ENCODE measurements at places on chromosomes 7 and 10.
A peak's percentile ranks its signal among the peaks of the same experiment; 100 is the strongest.

GRCh38 chr10:14261336-14261735 lies 69.4 kb downstream of the FRMD4A start:
- DNase-seq, result no peak

DNA sequence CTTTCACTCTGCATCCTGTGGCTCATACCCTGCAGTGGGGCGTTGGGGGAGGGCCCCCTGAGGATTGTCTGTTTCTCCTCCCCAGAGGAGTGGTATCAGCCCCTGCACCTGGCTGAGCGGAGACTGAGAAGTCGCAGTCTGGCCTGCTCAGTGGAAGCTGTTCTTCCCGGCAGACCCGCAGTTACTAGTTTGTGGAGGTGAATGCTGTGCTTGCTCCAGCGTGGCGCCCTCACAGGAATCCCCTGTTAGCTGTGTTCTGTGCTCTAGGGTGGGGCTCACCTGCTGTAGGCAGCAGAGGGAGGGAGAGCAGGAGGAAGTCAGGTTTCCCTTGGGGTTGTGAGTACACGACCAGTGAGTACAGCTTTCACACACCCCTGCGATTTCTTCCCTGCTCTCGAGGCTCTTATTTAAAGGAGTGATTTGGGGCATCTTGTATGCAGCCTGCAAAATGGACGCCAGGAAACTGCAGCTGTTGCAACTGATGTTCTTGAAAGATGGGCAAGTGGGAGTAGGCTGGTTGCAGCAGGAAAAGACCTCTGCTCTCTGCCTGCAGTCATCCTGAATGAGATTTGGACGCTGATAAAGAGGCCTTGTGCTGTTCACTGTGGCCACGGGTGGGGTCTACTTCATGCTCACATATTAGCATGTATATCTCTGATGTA lies 66.4 kb downstream of the HK1 start:
- DNase-seq, result no peak

GRCh38 chr7:78476851-78477405 lies 678.4 kb downstream of the PHTF2 start:
- no peak for DNase-seq

DNA sequence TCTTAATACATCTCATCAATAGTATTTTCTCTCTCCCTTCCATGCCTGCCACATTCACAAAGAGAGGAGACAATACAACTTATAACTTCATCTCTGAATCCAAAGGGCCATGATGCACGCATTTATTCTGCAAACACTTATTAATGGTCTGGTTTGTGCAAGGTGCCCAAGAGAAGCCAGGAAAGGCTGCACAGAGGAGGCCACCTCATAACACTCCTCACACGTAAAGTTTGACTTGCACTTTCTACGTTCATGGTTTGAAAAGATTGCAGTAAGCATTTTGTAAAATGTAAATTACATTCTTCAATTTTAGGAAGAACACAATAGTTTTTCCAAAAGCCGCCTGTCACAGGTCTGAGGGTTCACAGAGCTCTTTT lies 1.2 kb upstream of the PALS2 start:
- DNase-seq, result no peak

DNA sequence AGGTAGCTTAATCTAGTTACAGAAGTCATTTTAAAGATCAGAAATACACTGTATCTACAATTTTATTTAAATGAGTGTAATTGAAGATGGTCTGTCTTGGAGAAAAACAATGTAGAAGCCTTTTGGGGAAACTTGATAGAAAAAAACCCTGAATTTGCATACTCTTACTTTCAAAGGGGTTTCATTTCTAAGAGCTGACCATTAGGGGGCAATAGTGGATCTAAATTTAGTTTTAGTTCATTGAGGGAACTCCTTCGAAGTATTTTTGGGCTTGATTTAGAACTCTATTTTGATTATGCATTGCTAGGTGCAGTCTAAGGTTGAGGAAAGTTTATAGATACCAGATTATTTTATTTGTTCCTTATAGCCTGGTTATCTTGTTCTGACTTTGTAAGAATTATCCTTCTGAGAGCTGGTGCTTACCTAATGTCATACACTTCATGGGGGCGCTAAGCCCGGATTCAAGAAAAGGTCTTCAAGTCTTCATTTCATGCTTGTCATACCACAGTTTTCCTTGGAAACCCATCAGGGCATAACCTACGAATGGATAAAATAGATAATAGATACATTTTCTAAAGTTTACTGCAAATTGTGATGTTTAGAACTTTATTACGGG lies 69.1 kb upstream of the MXI1 start:
- no peak for DNase-seq

DNA sequence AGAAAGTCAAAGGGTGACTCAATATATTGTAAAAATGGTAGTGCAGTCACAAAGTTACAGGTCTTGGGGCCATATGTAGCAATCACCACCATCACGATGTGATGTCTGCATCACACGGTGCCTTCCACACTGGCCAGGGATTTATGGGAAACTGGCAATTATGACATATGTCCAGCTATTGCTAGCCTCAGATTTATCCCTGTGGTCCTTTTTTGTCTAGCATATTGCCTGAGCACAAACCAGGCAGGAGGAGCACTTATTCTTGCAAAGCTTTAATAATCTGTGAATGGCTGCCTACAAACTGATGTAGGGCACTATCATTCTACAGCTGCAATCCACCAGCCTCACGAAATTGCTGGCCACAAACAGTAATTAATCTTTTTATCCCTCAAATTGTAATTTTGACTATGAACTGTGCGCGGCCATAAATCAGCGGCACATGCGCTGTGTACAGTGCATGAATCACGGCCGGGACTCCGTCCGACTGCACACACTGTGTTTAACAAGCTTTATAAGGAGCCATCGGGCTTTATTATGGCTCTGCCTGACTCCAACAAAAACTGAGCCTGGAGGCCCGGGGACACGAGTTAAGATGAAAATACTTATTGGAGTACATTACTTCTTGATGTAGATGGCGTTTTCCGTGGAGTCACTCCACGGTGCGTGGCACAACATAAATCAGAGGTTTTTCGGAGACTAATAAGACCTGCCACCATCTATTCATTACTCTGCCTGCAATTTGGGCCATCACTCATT lies 115.2 kb downstream of the EBF3 start:
- DNase-seq, result no peak

GRCh38 chr7:151176401-151176800 lies 8.9 kb upstream of the GBX1 start:
- no peak for DNase-seq

DNA sequence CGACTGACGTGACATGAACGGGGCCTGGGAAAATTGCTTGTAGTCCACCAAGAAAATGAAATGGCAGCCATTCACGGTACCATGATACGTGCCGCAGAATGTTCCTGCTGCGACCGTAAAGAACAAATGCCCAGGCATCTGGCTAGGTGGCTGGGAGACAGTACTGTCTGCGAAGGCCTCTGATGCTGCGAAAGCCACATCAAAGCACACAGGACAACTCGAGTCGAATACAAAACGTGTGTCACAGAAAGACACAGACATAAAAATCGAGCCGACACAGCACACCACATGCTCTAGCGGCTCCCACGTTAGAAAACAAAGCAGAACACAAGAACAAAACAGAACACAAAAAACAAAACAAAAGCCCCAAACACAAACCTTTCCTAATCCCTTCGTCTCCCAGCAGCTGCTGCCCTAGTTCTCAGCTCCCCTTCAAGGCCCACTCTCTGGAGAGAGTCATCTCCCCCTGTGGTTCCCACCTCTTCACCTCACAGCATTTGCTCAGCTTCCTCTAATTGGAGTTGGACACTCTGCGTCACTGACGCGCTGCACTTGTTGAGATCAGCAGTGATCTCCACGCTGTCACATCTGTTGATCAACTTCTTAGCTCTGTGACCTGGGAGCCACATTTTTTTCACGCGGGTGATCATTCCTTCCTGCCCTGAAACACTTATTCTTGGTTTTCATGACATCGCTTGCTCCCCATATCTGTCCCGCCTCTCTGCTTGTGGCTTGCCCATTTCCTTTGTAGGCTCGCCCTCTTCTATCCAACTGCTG lies 112.2 kb downstream of the CLEC2L start:
- DNase-seq, result peak; percentile 67

- no peak for DNase-seq
Measured at GRCh38 chr7:78970440-78970916, 483.0 kb downstream of the MAGI2 start.

DNA sequence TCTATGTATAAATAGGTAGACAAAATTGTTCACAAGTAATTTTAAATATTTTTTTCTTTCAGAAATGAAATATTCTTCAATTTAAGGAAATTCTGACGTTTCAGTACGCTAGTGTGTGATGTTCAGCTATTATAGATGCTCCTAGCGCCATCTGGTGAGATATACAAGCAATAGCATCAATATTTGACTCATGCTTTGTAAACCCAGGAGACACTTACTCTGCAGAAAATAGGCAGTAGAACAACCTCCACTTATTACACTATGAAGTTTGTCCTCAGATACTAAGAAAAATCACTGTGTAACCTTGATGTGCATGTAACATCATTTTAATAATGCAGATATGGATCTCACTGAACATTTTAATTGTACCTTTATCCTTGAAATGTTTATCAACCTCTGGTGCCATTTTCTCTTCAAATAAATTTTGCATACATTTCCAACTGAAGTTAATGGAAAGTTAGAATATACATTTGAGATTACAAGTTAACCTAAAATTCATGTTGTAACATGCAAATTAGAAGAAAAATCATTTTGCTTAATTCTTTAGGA lies 151.5 kb upstream of the FAM3C start:
- no peak for DNase-seq

- no peak for DNase-seq
Measured at GRCh38 chr10:129788215-129788614, 175.9 kb downstream of the EBF3 start.

DNA sequence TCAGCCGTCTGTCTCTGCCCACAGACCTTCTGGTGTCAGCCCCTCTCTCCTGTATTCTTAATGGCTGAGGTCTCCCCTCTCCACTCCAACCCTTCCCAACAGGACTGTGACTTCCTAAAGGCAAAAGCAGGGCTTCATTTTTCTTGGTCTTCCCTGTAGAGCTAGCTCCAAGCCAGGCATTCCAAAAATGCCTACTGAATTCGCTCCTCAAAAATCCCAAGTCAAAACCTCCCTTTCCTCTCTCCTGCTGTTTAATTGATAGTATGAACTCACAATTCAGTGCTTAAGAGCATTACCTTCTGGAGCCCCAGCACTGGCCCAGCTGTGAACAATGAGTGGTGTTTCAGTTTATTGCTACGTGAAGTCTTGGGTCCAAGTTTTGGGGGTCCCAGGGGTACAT lies 628.4 kb downstream of the PARD3 start:
- DNase-seq, result no peak

- DNase-seq, result no peak
Measured at GRCh38 chr10:33453081-33454025, 118.9 kb upstream of the NRP1 start.

DNA sequence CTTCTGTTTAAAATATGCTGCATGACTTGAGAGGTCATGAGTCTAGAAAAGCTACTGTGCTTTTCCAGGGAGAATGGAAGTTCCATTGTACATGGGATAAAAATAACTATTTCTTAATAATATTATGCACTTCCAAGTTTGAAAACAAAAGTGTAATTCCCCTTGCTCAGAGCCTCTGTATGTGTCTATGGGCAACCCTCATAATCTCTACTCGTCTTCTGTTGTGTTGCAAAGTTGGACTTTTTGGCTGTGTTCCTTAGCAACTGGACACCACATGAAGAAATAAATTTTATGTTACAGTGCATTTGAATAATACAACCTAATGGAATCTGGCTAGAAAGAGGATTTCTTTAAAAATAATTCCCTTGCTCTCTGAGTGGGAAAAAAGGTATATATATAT lies 242.6 kb downstream of the TWIST1 start:
- no peak for DNase-seq

- DNase-seq, result no peak
Measured at GRCh38 chr10:78190051-78190825, 156.6 kb downstream of the RPS24 start.

DNA sequence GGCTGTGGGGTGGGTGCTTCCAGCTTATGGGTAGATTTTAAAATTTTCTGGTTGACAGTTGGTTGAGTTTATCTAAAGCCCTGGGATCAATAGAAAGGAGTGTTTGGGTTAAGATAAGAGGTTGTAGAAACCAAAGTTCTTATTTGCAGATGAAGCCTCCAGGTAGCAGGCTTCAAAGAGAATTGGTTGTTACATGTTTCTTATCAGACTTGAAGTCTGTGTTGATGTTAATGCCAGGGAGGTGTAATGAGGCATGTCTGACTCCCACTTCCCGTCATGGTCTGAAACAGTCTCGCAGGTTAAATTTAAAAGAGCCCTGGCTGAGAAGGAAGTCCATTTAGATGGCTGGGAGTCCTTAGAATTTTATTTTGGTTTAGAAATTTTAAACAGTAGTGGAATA lies 165.2 kb upstream of the TMEM72 start:
- no peak for DNase-seq

DNA sequence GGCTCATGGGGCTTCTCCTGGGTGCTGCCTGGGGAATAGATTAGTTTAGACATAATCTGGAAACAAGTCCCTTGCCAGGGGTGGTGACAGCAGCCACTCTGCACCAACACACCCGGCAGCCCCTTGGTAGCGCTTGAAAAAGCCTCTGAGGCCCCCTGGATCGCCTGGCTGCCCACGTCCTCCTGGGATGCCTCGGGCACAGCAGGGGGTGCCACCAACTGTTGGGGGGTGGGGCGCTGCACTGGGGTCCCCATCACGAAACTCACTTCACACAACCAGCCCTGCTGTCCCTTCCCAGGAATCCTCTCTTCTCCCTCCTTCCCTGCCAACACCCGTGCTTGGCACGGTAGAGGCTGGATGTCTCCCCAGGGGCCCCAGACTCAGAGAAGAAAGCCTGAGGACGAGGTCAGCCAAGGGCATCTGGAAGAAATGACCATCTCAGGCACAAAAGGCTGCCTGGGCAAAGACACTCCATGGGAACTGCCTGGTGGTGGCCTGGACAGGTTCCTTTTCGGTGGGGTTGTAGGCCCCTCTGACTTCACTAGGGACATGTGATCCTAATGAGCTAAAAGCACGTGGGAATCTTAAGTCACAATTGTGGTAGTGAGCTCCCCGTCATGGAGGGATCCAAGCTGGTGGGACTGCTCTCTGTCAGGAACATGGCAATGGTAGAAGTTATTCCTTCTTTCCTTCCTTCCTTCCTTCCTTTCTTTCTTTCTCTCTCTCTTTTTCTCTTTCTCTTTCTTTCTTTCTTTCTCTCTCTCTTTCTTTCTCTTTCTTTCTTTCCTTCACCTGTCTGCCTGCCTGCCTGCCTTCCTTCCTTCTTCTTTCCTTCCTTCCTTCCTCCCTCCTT lies 11.3 kb downstream of the TMEM270 start:
- no peak for DNase-seq

GRCh38 chr10:78604286-78604685 lies 464.5 kb upstream of the ZMIZ1 start:
- DNase-seq, result no peak

GRCh38 chr10:90993340-90993739 lies 72.5 kb upstream of the ANKRD1 start:
- no peak for DNase-seq

DNA sequence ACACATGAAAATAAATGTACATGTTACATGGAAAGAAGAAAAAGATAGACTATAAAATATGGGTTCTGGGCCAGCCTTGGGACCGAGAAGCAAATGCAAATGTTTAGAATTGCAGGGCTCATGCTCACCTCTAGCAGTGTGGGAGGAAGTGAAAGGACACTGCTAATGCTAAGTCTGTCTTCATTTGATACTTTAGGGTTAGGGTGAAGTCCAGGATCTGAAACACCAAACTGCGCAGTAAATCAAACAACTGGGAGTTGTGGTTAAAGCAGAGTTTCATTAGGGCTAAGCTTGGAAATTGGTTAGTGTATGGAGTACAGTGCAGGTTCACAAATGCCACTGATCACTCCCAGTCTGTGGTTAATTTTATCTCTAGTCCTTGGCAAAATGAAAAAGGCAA lies 73.2 kb upstream of the PDK4 start:
- no peak for DNase-seq

Data from stimulated activated CD4-positive, alpha-beta T cell treated with anti-CD3 and anti-CD28 coated beads, Interleukin-4, amount 100 ng/mL, for 24 hours (primary cell).